ENCODE measurements at places on chromosomes 7 and 10.

DNA sequence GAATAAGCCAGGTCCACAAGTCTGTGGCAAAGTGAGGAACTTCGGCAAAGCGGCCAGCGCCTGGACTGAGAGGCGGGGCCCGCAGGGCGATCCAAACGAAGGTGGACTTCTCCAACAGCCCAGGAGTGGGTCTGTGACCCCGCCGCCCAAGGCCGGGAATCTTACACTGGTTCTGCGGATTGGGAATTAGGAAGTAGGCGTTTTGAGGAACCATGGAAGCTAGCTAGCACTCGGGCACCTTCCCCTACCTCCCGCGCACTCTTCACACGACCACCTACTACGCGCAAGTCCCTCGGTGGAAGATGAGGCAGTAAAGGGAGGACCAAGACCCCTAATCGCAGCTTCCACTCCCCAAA is 570 bp upstream of the ARF5 start:
- no peak for DNase-seq

DNA sequence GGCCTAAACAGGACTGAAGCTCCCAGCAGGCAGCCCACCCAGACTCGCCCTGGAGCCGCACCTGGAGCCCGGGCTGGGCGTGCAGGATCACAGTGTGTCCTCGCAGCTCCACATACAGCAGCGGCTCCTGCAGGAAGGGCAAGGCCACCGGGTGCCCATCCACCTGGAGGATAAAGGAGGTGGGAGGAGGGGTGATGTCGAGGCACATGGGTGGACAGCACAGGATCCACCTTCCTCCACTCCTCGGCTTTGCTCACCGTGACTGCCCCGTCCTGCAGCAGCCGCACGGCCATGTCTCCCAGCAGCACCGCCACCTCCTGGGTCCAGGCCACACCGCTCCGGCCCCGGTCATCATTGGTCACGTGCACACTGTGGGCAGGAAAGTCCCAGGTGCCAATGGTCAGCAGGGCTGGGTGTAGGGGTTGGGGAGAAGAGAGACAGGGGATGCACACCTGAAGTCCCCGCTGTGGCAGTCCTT is 16.8 kb downstream of the ATP6V1F start:
- no peak for DNase-seq

- no peak for DNase-seq
Measured at GRCh38 chr7:36591636-36592035, 132.7 kb downstream of the AOAH start.

DNA sequence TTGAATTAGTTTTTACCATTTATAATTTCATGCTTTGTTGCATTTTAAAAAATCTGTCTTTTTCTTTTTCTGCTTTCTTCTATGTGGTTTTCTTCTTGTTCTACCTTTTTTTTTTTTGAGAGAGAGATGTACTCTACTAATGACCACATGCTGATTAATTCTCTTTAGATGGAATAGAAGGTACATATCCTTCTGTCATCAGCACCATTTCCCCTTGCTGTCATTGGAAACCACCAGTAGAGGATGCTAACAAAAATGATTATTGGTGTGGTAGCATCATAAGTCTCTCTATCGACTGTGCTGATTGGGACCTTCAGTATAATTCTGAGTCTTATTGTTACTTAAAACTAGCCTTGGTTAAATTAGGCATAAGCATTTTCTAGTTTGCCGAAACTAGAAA is 3.6 kb downstream of the ZEB1 start:
- no peak for DNase-seq

DNA sequence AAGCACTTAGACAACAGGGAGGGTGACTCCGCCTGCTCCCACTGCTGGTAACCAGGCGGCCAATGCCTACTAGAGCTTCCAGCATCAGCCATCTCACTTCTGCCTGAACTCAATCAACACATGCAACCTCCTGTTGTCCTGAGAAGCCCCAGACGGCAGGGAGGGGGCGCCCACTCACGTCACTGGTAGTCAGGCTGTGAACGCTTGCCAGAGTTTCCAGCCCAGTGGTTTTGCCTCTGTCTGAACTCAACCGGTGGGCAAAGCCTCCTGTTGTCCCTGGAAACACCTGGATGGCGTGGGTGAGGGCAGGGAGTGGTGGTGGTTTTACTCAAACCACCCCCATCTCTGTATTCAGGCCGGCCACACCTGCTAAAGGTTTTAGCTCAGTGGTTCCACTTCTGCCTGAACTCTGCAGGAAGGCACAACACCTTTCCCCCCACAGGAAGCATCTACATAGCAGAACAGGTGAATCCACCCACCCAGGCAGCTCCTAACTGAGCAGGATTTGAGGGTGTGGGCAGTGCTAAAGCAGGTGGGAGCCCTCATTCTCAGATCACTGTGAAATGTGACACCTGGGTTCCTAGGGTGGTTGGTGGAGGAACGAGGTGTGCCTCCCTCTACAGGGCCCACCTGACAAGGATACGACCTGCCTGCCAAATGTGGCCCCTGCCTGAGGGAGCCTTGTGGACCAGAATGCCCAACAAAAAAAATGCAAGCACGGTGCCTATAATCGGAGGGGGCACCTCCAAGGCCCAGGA is 563.0 kb upstream of the SEMA3D start:
- peak; percentile 20 for DNase-seq

DNA sequence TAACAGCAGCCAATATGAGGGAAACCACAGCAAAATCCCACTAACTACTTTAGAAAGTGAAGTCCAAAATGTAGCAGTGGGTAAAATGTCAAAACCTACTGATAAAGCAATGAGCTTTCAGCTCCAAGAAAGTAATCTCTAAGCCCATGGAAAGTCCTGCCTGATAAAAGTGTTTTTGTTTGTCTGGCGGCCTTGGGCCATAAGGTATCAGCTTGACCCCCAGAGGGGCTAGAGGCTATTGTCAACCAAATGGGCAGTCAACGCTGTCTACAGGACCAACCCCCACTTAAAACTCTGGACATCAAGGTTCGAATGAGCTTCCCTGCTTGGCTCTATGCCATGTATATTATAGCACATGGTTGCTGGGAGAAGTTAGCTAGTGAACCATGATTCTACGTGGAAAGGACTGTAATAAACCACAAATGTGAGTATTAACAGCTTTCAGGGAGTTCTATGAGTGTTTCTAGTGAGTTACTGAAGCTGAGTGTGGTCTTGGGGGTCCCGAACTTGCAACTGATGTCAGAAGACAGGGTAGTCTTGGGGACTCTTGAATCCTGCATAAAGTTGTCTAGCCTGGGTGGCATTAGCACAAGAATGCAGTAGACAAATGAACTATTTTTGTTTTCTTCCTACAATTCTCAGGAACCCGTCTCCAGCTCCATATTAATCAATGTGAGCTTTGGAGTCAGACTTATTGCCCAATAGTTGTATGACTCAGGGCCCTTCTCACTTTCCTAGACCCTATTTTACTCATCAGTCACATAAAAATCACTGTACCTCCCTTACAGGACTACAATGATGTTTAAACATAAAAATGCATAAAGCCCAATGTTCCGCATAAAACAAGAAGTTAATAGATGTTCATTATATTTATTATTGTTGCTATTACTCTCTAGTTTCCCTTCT is 164.9 kb downstream of the DGKI start:
- no peak for DNase-seq

Data from SHP77 treated with DMSO at 0.1 percent for 48 hours (cell line).